ENCODE measurements at places on chromosomes 1 and 21.

- DNase-seq, result no peak
Observed at GRCh38 chr1:21192871-21193270, 16.2 kb upstream of the EIF4G3 start.

DNA sequence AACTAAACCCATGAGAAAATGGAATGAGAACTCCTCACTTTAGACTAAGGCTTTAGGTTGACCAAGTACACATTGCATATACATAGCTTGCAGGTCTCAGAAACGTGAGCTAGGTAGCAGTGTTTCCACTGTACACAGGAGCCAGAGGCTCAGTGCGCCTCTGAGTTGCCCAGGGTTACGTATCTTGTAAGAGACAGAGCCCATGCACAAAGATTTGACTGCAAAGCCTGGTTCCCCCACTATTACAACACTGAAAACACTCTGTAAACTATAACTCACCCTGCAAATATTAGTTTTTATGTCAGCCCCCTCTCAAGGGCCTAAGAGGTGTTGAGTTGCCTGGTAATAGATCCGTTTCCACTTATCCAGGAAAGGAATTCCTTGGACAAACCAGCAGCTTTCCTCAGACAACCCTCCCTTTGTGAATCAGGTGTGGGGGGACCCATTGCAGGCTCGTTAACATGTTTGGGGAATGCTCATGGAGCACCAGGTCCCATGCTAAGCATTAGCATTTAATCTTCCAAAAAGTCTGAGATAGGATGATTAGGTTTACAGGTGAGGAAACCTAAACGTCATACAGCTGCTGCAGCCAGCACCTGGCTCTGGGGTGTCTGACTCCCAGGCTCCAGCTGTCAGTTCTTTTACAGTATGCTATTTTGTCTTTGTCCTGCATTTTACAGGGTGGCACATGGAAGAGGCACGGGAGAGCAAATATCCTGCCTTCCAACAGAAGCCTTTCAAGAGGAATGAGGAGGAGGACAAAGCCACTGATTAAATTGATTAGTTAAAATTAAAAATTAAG is 25.7 kb downstream of the TENT5C start:
- DNase-seq, result no peak

DNA sequence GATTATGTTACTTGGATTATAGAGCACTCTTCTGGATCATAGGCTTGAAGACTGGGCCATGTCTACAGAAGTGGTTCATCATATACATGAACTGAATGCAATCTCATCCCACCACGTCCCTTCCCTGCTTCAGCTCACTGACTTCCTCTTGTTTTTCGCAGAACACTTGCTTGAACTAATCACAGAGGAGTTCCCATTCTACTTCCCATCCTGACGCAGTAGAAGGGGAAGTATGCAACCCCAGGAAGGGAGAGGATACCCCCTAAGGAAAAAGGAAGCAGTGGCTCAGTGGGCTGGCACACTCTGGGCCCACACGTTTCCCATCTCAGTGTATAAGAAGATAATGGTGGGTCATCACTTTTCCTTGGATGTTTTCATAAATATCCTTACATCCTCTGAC is 36.2 kb downstream of the CASQ2 start:
- no peak for DNase-seq

DNA sequence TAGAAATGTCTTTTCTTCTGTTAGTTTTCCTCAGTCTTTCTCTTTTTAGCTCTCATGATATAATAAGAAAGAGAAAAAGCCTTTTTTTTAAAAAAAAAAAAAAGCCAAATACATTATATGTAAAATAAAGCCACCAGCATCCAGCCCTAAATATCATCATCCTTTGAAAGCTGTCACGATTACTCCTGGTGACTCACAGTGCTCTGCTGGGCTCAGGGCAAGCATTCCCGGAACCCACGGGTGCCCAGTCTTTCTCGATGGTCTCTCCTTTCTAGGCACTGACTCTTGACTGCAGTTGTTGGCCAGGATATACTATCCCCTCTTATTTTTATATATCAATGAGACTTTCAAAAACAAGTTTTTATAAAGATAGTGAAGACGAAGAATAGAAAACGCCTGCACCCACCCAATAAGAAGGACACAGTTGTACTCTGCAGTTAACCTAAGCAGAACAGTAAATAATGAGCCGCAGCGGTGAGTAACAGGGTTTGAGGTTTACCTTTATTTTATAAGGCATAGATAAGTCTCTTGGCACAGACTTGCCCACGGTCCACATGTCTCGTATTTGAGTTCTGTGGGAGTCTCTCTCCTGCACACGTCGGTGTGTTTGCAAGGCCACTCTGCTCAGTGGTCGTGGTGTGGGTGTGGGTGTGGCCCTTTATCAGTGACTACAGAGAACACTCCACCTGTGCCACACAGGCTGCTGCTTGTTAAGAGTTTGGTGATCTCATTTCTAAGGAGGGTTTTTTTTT is 15.7 kb upstream of the MX2 start:
- no peak for DNase-seq

- DNase-seq, result no peak
Observed at GRCh38 chr1:165897326-165898303, 70.2 kb downstream of the UCK2 start.

GRCh38 chr1:229661022-229661877 is 35.2 kb downstream of the URB2 start:
- DNase-seq, result peak; percentile 85

DNA sequence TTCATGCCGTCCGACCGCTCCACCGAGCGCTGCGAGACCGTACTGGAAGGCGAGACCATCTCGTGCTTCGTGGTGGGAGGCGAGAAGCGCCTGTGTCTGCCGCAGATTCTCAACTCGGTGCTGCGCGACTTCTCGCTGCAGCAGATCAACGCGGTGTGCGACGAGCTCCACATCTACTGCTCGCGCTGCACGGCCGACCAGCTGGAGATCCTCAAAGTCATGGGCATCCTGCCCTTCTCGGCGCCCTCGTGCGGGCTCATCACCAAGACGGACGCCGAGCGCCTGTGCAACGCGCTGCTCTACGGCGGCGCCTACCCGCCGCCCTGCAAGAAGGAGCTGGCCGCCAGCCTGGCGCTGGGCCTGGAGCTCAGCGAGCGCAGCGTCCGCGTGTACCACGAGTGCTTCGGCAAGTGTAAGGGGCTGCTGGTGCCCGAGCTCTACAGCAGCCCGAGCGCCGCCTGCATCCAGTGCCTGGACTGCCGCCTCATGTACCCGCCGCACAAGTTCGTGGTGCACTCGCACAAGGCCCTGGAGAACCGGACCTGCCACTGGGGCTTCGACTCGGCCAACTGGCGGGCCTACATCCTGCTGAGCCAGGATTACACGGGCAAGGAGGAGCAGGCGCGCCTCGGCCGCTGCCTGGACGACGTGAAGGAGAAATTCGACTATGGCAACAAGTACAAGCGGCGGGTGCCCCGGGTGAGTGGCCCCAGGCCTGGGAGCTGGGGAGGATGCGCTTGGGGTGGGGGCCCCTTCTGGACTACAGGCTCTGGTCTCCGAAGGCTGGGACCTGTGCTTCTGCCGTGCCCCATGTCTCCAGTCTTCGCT is 1.1 kb downstream of the SKI start:
- DNase-seq, result peak; percentile 13

DNA sequence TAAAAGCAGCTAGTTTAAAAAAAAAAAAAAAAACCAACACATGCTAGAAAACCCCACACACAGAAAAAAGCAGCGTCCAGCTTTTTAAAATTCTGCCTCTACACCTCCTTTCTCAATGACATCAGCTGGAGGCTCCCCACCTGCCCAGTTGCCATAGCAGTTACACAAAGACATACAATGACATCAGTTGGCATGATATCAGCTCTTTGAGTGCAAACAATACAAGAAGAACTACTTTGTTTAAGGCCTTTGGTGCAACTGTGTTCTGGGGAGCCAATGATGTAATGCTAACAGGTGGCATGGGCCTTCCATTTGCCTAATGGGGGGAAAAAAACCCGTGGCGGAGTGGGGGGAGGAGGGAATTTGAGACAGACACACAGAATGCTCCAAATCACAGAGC is 32.9 kb downstream of the DUSP10 start:
- peak; percentile 99 for DNase-seq

DNA sequence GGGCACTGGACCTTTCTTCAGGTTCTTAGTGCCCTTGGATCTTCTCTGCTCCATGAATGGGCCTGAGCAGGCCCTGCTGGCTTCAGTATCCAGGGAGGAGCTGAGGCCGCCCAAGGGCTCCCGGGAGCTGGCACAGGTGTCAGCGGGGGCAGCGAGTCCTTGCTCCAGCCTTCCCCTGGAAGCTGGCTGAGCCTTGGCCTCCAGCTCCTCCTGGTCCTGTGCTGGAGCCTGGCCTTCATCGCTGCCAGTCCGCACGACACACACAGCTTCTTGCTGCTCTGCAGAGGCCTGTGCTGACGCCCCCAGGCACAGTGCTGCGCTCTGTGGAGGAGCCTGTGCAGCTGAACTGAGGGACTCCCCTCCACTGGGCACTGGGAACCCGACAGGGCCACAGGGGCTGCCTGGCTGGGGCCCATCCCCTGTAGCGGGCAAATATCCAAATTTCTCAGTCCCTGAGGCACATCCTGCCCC is 1.7 kb downstream of the SPOCD1 start:
- DNase-seq, result no peak

DNA sequence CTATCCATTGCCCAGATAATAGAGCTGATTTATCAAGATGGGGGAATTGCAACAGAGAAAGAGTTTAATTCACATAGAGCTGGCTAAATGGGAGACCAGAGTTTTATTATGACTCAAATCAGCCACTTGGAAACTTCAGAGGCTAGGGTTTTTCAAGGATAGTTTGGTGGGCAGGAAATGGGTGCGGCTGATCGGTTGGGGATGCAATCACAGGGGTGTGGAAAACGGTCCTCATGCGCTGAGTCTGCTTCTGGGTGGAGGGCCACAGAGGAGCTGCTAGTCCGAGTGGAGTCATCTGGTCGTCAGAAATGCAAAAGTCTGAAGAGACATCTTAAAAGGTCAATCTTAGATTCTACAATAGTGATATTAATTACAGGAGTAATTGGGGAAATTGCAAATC is 32.0 kb upstream of the FAM89A start:
- DNase-seq, result no peak

DNA sequence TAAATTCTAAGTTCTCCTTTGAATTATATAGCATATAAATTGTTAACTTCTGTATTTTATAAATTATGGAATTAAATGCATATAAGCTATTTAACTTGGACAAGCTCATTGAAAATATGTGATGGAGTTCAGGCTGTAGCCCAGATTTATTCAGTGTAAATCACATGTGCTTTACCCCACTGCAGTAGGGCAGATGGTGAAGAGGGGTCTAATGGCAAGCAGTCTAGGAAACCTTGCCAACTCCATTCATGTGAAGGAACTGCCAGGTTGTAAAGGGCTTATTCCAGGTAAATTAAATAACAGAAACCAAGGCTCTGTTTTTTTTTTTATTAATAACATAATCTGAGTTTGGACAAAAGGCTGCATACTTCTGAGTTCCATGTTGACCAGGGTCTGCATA is 243.2 kb downstream of the NCAM2 start:
- DNase-seq, result no peak

Measured in NCI-H1436 (cell line).